ENCODE measurements at places on chromosomes 12 and 14. TPM values are rescaled to one million over a fixed set of nuclear protein-coding genes. Genes with fewer than 3 reads are reported as not detected.

C14orf180 gene
- not detected for total RNA-seq

- no peak for DNase-seq
Observed at GRCh38 chr14:102537981-102538601, 28.5 kb upstream of the ANKRD9 start.

GRCh38 chr12:53200458-53201176 lies 6.4 kb downstream of the ITGB7 start:
- no peak for DNase-seq

AKAP6 gene
- 0.84 TPM for total RNA-seq

- no peak for DNase-seq
Observed at GRCh38 chr12:108567406-108568337, 5.3 kb downstream of the ISCU start.

- DNase-seq: peak; percentile 84
Observed at GRCh38 chr14:102590667-102591099, 1.8 kb upstream of the RCOR1 start.

GRCh38 chr12:449203-449602 lies 10.5 kb upstream of the B4GALNT3 start:
- no peak for DNase-seq

SOAT2 gene
- 14.9 TPM for total RNA-seq

GRCh38 chr14:104434214-104435076 lies 145.1 kb upstream of the C14orf180 start:
- DNase-seq: no peak

HOXC4 gene
- not detected for total RNA-seq

GRCh38 chr12:28998662-28999120 lies 150.4 kb upstream of the FAR2 start:
- peak; percentile 3 for DNase-seq

GRCh38 chr12:104565606-104566243 lies 109.0 kb downstream of the CHST11 start:
- DNase-seq: no peak

SSPN gene
- total RNA-seq: not detected

RFX4 gene
- not detected for total RNA-seq

Measured in HepG2 (cell line).